ENCODE measurements at places on chromosomes 6 and 20. TPM values are rescaled to one million over a fixed set of nuclear protein-coding genes. Genes with fewer than 3 reads are reported as not detected.

Gene MCHR2
- not detected for total RNA-seq

Gene PPP1R14C
- 0.32 TPM for total RNA-seq

DNA sequence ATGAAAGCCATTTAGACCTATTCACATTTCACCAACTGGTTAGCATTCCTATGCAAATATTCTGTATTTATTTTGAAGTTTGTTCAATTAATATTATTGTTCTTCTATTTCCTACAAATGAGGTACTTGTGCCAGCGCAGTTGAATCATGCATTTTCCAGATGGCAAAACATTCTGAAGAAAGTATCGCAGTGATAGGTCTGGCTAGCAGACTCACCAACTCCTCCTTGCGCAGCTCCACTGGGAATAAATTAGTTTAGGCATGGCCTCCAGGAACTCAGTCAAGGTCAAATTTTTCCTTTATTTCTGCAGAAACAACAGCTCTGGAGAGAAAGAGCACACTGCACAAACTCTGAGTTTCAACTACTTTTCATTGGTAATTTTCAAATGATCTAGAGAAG is 437.7 kb downstream of the COL12A1 start:
- H3K27me3 ChIP-seq = no peaks in the 10 kb centered on the region
- no peaks in the 10 kb centered on the region for H3K36me3 ChIP-seq
- no peak overlapping the region for H3K27ac ChIP-seq
- no peak for DNase-seq

GRCh38 chr20:43583982-43584432 is 6.7 kb upstream of the IFT52 start:
- peaks cover 2% of the 10 kb centered on the region for H3K27me3 ChIP-seq
- no peaks in the 10 kb centered on the region for H3K36me3 ChIP-seq

DNA sequence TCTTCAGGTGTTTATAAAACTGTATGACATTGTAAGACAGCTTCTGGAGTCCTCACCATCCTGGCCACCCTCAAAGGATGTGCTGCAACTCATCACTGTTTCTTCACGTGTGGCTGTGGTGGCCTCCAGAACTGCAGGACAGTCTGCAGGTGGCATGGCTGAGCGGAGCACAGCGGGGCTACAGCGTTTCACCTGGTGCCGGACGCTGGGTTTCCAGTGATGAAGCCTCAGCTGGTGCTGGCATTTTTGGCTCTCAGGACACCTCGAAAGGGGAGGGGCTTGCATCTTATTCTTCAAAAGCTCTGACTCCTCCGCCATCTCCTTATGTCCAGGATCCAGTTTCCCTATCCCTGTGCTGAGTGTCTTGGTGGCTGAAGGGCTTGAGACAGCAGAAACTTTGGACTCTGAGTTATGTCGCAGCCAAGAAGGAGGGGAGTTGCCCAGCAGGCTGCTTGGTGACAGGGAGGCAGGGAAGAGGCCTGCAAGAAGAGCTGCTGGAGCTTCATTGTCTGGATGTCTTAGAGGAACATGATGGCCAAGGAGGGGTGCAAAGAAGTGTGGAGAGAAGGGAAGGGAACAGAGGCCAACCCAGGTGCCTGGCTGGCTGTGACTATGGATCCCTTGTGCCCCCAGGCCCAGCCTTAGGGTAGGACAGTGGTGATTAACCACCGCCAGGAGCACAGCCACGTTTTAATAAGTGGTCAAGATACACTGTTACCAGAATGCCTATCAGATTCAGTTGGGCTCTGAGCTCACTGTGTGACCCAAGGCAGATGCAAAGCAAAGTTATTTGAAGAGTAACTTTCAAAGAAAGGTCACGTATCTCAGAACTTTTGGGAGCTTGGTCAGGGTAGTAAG is 58.7 kb downstream of the GTF2H5 start:
- no peaks in the 10 kb centered on the region for H3K27me3 ChIP-seq
- DNase-seq = no peak
- peaks cover 4% of the 10 kb centered on the region for H3K36me3 ChIP-seq
- H3K27ac ChIP-seq = no peak overlapping the region
- H3K4me3 ChIP-seq = no peak overlapping the region

Gene MPIG6B
- not detected for total RNA-seq

Gene CYP24A1
- not detected for total RNA-seq

Gene TLDC2
- total RNA-seq = not detected

GRCh38 chr20:23022849-23023248 is 12.3 kb upstream of the SSTR4 start:
- H3K4me3 ChIP-seq = no peak overlapping the region
- H3K27ac ChIP-seq = no peak overlapping the region
- no peak for DNase-seq

GRCh38 chr6:126661646-126662045 is 321.7 kb downstream of the CENPW start:
- no peak overlapping the region for H3K4me3 ChIP-seq
- no peaks in the 10 kb centered on the region for H3K36me3 ChIP-seq
- no peak overlapping the region for H3K27ac ChIP-seq
- H3K27me3 ChIP-seq = no peaks in the 10 kb centered on the region
- H3K4me1 ChIP-seq = no peaks in the 10 kb centered on the region

DNA sequence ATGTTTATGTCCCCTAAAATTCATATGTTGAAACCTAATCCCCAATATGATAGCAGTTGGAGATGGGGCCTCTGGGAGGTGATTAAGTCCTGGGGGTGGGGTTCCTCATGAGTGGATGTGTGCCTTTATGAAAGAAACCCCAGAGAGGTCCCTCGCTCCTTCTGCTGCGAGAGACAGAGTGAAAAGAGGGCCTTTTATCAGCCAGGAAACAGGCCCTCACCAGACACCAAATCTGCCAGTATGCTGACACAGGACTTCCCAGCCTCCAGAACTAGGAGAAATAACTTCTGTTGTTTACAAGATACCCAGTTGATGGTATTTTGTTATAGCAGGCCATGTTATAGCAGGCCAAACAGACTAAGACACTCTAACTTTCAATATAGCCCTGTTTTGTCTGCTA is 100.9 kb upstream of the NFATC2 start:
- no peaks in the 10 kb centered on the region for H3K27me3 ChIP-seq
- H3K4me3 ChIP-seq = no peak overlapping the region
- no peak for DNase-seq
- no peaks in the 10 kb centered on the region for H3K4me1 ChIP-seq
- no peaks in the 10 kb centered on the region for H3K36me3 ChIP-seq

- peaks cover 23% of the 10 kb centered on the region for H3K36me3 ChIP-seq
- no peak for DNase-seq
- no peak overlapping the region for H3K27ac ChIP-seq
Measured at GRCh38 chr20:5843054-5843592, 92.9 kb downstream of the SHLD1 start.

DNA sequence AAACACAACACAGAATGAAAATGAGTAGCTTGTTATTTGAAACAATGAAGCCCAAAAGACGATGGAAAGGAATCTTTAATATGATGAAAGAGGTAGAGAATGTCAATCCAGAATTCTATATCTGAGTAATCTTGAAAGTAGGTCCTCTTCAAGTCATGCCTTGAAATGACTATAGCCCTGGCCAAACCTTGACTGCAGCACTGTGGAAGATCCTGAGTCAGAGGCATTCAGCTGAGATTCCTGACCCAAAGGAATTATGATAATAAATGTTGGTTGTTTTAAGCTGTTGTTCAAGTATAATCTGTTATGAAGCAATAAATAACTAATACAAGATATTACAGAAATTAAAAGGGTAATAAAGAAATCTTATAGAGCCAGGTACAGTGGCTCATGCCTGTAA is 64.8 kb downstream of the IBTK start:
- DNase-seq = no peak
- no peak overlapping the region for H3K4me3 ChIP-seq
- peaks cover 57% of the 10 kb centered on the region for H3K36me3 ChIP-seq
- no peak overlapping the region for H3K27ac ChIP-seq
- no peaks in the 10 kb centered on the region for H3K4me1 ChIP-seq

- no peak overlapping the region for H3K4me3 ChIP-seq
- no peak overlapping the region for H3K27ac ChIP-seq
- H3K36me3 ChIP-seq = no peaks in the 10 kb centered on the region
- peaks cover under 1% of the 10 kb centered on the region for H3K27me3 ChIP-seq
- DNase-seq = no peak
Measured at GRCh38 chr20:24328901-24329300, 140.5 kb upstream of the SYNDIG1 start.

Gene TTPAL
- total RNA-seq = 27.5 TPM

Gene C20orf204
- total RNA-seq = 2.2 TPM

- no peaks in the 10 kb centered on the region for H3K4me1 ChIP-seq
- DNase-seq = no peak
- no peak overlapping the region for H3K27ac ChIP-seq
- no peaks in the 10 kb centered on the region for H3K36me3 ChIP-seq
- no peak overlapping the region for H3K4me3 ChIP-seq
- peaks cover 2% of the 10 kb centered on the region for H3K27me3 ChIP-seq
Measured at GRCh38 chr20:40431611-40432010, 257.4 kb downstream of the MAFB start.

- H3K36me3 ChIP-seq = no peaks in the 10 kb centered on the region
- DNase-seq = no peak
- H3K27me3 ChIP-seq = peaks cover 26% of the 10 kb centered on the region
- H3K27ac ChIP-seq = no peak overlapping the region
- H3K4me3 ChIP-seq = no peak overlapping the region
Measured at GRCh38 chr20:36086767-36087166, 67.8 kb upstream of the EPB41L1 start.

Gene EEF1A1
- total RNA-seq = 22,096 TPM

DNA sequence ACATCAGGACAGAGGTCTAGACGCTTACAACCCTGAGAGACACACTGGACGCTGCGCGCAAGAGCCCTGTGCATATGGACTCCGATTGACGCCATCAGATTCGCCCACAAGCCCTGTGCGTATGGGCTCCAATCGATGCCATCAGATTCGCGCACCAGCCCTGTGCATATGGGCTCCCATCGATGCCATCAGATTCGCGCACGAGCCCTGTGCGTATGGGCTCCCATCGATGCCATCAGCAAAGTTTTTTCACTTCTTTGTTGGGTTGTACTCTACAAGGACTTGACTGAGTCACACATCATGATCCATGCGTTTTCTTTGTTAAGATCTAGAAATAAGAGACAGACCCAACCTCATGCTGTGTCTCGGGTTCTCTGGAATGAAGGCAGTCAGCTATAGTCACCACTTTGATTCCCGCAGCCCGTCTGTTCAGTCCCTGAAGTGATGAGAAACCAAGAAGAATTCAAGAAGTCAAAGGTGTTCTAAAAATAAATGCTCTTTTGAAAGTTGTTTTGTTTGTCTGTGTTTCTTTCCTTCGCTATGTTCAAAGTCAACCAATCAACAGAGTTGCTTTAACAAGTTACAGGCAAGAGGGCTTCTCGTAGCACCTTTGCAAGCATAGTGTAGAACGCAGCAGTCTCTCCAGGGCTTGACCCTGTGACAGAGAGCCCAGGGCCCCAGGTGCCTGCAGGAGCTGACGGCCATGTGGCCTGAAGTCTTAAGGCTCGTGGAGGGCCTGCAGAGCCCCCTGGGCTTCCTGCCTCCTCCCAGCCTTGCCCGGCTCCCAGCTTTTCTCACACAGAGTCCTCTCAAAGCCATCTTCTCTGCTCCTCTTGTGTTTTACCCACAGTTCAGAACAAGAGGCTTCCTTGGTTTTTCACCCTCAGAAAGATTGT is 7.9 kb downstream of the RPS6KA2 start:
- H3K4me3 ChIP-seq = no peak overlapping the region
- no peak overlapping the region for H3K27ac ChIP-seq
- no peak for DNase-seq
- no peaks in the 10 kb centered on the region for H3K36me3 ChIP-seq

GRCh38 chr6:11774426-11774825 is 4.2 kb downstream of the ADTRP start:
- H3K4me1 ChIP-seq = no peaks in the 10 kb centered on the region
- H3K27ac ChIP-seq = no peak overlapping the region
- H3K27me3 ChIP-seq = peaks cover 9% of the 10 kb centered on the region
- DNase-seq = no peak
- no peak overlapping the region for H3K4me3 ChIP-seq

Gene FUT9
- not detected for total RNA-seq

Gene PTPN1
- 212 TPM for total RNA-seq

GRCh38 chr6:16130932-16131387 is 2.1 kb downstream of the MYLIP start:
- peak overlapping the region; percentile 83 for H3K27ac ChIP-seq
- H3K36me3 ChIP-seq = peaks cover 25% of the 10 kb centered on the region
- H3K4me1 ChIP-seq = peaks cover 67% of the 10 kb centered on the region
- DNase-seq = no peak
- H3K4me3 ChIP-seq = peak overlapping the region; percentile 92
- H3K27me3 ChIP-seq = no peaks in the 10 kb centered on the region

GRCh38 chr20:20318365-20319161 is 49.3 kb upstream of the INSM1 start:
- H3K27me3 ChIP-seq = no peaks in the 10 kb centered on the region
- H3K27ac ChIP-seq = no peak overlapping the region
- no peak overlapping the region for H3K4me3 ChIP-seq
- H3K4me1 ChIP-seq = peaks cover 8% of the 10 kb centered on the region
- DNase-seq = no peak
- H3K36me3 ChIP-seq = no peaks in the 10 kb centered on the region

Gene MUCL3
- total RNA-seq = not detected

Gene NKX2-4
- not detected for total RNA-seq

Gene ADGRB3
- total RNA-seq = not detected

Gene KIAA0408
- total RNA-seq = 0.34 TPM

- H3K36me3 ChIP-seq = no peaks in the 10 kb centered on the region
- H3K4me3 ChIP-seq = no peak overlapping the region
- no peak for DNase-seq
- peaks cover 49% of the 10 kb centered on the region for H3K27me3 ChIP-seq
Measured at GRCh38 chr6:169795196-169795595, 43.8 kb downstream of the ERMARD start.

GRCh38 chr6:131572686-131573415 is at the start of gene ARG1:
Gene ARG1 (plus strand): TSS chr6:131573226. CDS start chr6:131573283, 57 bp downstream.
- H3K27ac ChIP-seq = no peak within 1 kb of the TSS
- H3K36me3 ChIP-seq = peaks cover 44% of the 10 kb centered on the region
- DNase-seq = no peak
- no peaks in the 10 kb centered on the region for H3K4me1 ChIP-seq
- no peaks in the 10 kb centered on the region for H3K27me3 ChIP-seq

GRCh38 chr6:88565409-88565811 is 398.0 kb downstream of the RNGTT start:
- no peak overlapping the region for H3K4me3 ChIP-seq
- peaks cover 2% of the 10 kb centered on the region for H3K36me3 ChIP-seq
- peaks cover 2% of the 10 kb centered on the region for H3K4me1 ChIP-seq
- H3K27me3 ChIP-seq = no peaks in the 10 kb centered on the region

DNA sequence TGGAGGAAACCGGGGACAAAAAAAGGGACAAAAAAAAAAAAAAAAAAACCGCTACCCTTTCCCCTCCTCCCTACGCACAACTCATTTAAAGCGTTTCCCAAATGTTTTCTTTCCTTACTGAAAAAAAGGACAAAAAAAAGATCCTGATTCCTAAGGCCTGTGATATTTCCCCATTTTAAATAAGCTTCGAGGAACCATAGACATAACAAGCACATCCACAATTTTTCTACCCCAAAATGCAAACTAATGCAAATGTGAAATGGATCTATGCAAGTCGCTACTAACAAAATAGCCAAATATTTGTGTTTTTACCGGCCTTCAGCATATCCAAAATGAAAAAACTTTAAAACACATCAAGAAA is 1.4 kb upstream of the ZNF217 start:
- peak overlapping the region; percentile 89 for H3K27ac ChIP-seq
- DNase-seq = no peak
- no peaks in the 10 kb centered on the region for H3K27me3 ChIP-seq
- peaks cover 9% of the 10 kb centered on the region for H3K36me3 ChIP-seq

Gene BCAS4
- 46.7 TPM for total RNA-seq

Gene TTLL9
- 0.61 TPM for total RNA-seq

All from activated B cell treated with CpG ODN at 0.5 μM for 24 hours (primary cell).